CD4-positive, alpha-beta T cell treated with Interferon alpha-2 for 1 hour (primary cell): ENCODE measurements at places on chromosomes 7 and 10.
A peak's percentile ranks its signal among the peaks of the same experiment; 100 is the strongest.

- DNase-seq: no peak
These were observed 215.8 kb downstream of the ZMYND11 start for GRCh38 chr10:350981-351501.

- peak; percentile 8 for DNase-seq
These were observed 216.1 kb upstream of the ZMIZ1 start for GRCh38 chr10:78852466-78853240.

GRCh38 chr7:155418941-155419755 lies 38.8 kb upstream of the EN2 start:
- DNase-seq: no peak

GRCh38 chr7:20083781-20084180 lies 133.4 kb downstream of the MACC1 start:
- peak; percentile 1 for DNase-seq

GRCh38 chr7:81845744-81846241 lies 75.9 kb upstream of the HGF start:
- DNase-seq: no peak

DNA sequence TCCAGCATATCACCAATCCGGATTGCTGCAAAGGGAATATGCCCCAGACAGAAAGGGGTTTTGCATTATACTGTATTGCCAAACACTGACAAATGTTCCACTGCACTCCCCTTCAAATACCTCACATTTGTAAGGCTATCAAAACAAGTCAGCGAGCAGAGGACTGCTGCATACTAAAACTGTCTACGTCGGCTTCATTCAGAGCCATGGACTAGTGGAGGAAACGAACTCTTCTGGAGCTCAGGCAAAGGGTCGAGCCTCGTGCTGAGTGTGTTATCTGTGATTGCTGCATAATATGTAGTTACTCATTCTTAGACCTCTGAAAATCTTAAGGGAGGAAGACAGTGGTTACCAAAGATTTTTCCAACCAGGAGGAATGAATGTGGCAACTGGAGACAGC lies 200.2 kb downstream of the DYNC1I1 start:
- no peak for DNase-seq

DNA sequence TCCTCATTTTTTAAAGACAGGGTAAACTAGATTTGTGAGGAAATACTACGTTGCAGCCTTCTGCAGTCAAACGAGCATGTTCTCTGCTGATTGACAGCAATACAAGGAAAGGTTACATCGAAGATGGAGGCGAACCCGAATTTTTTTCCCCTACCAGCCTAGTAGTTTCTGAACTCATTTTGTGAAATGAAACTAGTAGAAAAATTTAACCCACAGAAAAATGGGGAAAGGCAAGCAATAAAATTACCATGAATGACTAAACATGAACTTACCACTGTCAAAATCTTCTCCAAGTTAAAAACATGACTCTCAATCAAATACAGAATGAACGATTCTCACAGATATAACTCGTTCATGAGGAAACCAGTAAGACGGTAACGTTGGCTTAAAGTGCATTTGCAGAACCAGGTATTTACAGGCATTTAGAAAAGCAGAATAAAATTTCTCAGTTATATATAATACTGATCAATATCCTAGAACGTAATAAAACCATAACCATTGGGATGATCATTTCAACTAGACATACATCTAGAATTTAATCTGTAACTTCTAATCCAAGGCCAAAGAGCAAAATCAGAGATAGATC lies 73.9 kb downstream of the CELF2 start:
- DNase-seq: no peak

DNA sequence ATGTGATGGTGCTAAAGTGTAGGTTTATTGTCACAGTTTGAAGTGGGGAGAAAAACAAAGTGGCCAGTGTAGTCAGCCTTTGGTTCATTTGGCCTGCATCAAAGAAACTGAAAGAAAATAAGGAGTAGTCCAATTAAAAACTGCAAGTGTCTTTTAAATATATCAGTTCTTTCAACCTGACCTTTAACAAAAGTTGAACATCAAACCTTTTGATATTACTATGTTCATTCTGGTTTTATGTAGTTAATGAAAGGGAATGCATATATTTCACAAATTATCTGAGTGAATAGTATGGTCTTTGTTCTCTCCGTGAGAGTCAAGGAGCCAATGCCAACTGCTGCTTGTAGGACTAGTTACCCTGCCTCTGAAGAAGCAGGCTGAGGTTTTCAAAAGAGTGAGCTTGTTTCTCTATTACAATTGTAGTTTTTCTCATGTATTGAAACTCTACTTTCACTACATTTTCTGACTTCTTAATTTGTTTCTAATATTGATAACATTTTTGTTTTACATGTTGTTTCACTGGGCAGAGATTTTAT lies 1160.8 kb upstream of the LRRTM3 start:
- DNase-seq: no peak

DNA sequence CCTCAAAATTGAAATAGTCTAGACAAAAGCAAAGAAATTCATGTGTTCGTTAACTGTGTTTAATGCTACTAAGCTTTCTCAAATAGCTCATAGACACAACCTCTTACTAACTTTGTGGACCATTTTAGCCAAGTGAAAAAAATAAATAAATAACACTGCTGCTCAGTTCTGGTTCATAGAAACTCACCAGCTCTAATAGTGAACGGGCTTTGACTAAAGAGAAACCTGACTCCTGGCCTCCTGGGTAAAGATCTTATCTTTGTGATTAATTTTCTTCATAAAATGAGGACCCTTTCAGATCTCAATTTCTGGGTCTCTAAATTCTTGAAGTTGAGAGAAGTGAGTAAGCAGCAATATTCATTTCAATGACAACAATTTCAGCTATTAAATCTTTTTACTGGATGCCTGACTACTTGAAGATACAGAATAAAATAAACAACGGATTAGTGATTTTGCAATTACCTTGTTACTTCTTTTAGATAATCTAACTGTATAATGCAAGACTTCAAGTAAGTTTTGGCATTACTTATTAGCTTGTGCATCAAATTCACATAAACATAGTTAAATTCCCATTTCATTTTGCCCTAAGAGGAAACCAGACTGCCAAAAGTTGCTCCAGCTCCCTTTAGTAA lies 3.1 kb downstream of the CADPS2 start:
- DNase-seq: no peak

DNA sequence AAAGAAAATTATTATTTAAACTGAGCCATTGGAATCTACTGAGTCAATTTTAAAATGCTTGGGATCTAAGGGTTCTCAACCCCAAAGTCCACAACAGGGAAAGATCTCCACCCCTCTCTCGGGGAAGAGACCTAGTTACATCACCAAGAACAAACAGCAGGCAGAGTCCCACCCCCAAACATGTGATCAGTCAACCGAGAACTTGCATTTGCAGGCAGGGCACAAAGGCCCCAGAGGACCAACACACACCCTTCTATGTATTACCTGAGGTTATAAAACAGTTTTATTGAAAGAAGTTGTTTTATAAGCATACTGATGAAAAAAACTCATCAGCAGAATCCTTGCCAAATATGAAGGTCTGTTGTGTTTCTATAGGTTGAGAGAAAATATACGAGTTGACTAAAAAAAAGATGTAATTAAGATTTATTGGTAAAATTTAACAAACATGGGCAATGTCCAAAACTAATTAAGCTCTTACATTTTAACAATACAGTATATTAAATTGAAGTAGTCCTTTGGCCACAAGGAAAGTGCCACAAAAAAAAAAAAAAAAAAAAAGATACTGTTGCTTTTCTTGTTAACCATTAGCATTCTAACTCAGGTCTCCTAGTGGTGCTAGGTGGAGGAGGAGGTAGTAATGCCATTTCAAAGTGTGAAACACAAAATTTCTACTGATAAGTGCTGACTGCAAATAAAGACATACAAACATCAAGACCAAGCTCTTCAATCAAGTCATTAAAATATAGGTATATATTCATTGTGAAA lies 975 bp upstream of the USP54 start:
- DNase-seq: peak; percentile 35

DNA sequence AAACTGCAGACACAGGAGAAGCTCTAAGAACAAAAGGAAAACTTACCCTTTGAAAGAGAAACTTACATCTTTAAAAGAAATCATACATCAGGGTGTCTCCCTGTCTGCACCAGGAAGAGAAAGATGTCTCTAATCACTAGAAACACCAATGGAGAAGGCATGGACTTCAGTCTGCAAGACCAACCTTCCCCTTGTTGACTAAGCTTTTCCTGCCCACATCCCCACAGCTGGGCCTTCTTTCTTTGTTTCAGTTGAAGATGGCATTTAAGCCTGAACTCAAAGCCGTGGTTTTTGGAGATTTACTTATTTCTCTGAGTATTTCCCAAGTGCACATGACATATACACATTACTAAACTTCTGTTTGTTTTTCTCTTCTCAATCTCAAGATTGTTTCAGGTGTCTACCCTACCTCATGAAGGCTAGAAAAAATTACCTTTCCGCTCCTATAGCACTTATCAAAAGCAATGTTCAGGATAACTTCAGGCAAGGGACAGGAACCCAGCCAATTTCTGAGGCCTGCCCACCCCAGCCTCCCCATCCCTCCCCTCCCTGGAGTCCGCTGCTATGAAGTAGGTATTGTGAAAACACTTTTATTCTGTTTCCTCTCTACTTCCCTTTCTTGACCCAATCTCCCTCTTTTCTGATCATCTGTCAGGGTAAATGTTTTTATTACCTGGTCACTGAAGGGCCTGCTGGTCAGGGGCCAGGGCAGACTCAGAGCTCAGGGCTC lies 2.8 kb upstream of the SLC29A3 start:
- DNase-seq: no peak

- DNase-seq: no peak
These were observed 154.0 kb downstream of the TMEM26 start for GRCh38 chr10:61299156-61299555.

DNA sequence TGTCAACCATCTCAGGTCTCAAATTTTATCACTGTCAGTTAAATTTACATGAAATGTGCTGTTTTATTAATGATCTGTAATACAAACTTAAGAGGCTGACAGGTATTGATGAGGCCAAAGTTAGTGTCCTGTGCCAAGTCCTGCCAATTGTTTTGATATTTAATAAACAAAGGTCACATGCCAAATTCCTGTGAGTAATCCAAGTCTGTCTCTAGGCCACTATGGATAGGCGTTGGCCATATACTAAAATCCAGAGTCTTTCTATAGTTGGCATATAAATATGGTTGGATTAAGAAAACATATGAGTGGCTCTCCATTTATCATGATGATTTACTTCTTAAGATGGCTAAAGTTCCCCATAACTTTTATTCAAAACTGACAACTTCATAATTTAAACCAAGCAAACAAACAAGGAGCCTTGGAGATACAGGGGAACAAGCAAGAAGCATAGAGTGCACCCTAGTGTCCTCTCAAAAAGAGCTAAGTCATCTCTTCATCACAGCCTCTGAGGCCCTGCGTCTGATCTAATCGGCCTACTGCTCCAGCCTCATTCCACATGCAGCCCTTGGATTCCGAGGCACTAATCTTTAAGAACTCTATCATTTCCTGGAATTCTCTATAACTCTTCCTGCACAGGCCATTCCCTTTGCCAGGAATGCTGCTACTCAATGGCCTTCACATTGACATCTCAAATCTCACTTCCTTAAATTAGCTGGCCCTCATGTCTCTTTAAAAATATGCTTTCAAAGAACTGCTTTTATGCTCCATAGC lies 32.7 kb upstream of the NRCAM start:
- no peak for DNase-seq

GRCh38 chr7:131604841-131605279 lies 48.4 kb upstream of the PODXL start:
- no peak for DNase-seq
